ENCODE measurements at places on chromosomes 7 and 10.

DNA sequence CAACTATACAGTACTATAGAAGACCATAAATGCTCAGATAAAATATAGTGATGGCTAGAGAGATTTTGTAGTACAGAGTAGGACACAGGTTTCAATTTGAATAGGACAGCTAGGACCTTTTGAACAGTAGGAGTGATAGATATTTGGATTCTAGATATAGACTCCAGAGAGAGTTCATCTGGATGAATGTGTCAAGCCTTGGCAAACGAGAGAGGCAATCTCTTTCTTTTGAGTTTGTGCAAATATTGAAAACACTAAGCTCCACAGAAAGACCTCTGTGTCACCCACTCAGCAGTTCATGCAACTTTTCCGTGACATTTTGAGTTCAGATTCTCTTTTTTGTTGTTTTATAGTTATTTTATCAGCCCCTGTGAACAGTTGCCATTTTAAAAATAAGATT, 834.3 kb upstream of the COBL start:
- no peak for DNase-seq

DNA sequence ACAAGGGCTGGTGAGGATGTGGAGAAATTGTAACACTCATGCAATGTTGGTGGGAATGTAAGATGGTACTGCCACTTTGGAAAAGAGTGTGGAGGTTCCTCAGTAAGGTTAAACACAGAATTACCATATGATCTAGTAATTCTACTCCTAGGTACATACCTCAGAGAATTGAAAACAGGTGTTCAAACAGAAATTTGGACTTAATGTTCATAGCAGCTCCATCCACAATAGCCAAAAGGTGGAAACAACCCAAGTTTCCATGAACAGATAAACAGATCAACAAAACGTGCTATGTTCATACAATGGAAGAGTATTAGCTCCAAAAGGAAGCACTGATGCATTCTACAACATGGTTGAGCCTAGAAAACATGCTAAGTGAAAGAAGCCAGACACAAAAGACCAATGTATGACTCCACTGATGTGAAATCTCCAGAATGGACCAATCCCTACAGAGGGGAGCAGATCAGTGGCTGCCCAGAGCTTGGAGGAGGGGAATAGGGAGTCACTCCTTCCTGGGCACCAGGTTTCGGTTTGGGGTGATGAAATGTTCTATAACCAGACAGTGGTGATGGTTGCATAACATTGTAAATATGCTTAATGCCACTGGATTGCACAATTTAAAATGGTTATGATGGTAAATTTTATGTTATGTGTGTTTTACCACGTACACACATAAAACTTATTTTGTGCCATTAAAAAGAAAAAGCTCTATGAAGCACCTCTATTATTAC, 5.7 kb upstream of the WDR86 start:
- DNase-seq, result no peak

GRCh38 chr10:68423522-68423921, 16.4 kb upstream of the RUFY2 start:
- no peak for DNase-seq

DNA sequence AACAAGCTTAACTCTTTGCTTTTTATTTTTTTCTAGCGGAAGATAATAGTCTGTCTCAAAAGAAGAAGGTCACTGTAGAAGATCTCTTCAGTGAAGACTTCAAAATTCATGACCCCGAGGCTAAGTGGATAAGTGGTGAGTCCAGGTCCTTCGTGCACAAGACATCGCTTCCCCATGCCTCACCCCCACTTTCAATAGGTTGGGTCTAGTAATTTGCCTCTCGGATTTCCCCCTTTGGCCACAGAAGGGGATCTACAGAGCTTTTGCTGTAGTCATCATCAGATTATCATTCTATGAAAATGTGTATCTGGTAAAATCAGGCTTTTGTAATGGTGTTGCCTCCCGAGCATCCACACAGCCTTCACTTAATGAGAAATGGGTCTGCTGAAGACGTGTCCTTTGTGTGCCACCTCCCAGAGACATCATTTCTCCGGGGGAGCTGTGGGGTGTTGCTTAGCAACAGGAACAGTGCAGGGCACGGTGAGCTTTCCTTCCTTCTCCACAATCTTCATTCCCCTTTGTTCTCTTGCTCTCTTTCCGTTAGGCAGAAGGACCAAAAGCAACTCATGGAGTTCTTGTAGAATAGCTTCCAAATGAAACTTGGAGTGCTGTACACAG, 422.8 kb downstream of the DPP6 start:
- DNase-seq, result no peak

GRCh38 chr7:116316838-116317628, 106.7 kb downstream of the TES start:
- DNase-seq, result no peak

All from stimulated activated CD8-positive, alpha-beta memory T cell treated with anti-CD3 and anti-CD28 coated beads, Interleukin-15, amount 100 ng/mL, for 24 hours (primary cell).